ENCODE measurements at places on chromosomes 7 and 10.

DNA sequence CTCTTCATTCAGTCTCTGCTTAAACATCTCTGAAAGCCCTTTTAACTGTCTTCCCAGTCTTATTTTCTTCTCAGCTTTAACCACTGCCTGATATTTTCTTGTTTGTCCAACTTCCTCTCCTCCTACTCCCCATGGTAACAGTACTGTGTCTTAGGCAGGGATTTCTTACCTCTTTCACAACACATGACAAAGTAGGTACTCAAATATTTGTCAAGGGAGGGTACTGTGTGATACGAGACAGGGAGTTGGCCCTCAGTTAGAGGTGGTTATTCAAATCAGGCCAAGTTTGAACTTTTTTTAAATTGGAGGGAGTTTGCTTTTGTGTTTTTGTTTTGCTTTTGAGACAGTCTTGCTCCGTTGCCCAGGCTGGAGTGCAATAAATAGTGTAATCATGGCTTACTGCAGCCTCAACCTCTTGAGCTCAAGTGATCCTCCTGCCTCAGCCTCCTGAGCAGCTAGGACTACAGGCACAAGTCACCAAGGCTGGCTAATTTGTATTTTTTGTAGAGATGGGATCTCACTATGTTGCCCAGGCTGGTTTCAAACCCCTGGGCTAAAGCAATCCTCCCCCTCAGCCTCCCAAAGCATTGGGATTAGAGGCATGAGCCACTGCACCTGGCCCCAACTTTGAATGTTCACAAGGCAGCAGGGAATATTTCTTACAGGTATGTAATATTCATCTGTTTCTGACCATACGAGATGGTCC is 2.5 kb upstream of the KPNA7 start:
- DNase-seq = no peak

- DNase-seq = no peak
These were observed 32.1 kb downstream of the ZNF783 start for GRCh38 chr7:149293946-149294633.

- no peak for DNase-seq
These were observed 15.9 kb downstream of the XRCC2 start for GRCh38 chr7:152660021-152660420.

GRCh38 chr10:54650547-54650946 is 150.5 kb downstream of the PCDH15 start:
- no peak for DNase-seq

GRCh38 chr7:95693551-95694333 is 78.6 kb upstream of the DYNC1I1 start:
- DNase-seq = no peak

- DNase-seq = no peak
These were observed 521.1 kb upstream of the POT1 start for GRCh38 chr7:125450749-125451148.

DNA sequence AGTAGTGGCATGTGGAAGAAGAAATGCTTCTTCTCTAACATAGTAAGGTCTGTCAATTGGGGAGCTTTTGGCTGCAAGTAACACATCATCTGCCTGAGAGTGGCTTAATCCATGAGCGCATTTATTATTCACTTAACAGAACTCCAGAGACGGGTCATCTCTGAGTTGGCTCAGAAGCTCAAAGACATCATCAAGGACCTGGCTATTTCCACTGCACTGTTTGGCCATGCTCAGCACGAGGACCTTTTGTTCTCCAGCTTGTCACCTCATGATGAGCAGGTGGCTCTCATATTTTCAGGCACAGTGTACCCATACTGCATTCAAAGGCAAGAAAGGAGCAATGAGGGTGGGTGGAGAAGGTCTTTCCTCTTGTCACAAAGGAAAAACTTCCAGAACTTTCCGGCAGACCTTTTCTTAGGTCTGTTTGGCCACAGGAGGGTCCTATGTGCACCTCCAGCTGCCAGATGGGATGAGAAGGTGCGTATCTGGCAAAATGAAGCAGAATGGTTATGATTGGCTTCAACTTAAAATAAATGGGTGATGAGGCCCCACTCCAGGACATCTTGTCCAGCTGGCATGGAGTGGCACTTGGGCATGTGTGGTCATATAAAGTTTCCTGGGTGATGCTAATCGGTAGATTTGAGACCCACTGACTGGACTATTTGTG is 55.6 kb upstream of the SHH start:
- no peak for DNase-seq

- DNase-seq = no peak
These were observed 313.3 kb downstream of the AGMO start for GRCh38 chr7:15248514-15248913.

DNA sequence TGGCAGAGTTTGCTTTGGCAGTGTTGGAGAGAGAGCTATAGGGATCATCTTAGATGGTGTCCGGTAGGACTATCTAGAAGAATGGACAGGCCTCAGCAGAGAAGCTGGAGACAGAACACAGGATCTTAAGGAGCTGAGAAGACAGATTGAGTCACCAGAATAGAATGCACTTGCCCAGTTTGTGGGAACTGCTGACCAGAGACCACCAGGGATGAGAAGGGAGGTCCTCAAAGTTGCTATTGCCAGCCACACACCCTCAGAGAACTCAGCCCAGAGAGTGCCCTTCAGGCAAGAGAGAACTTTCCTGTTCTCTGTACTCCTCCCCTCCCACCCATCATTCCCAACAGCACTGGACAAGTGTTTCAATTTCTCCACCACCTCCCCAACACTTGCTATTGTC is 25.3 kb upstream of the GALNT11 start:
- no peak for DNase-seq

- no peak for DNase-seq
These were observed 64.3 kb upstream of the ZNF438 start for GRCh38 chr10:31095677-31096560.

DNA sequence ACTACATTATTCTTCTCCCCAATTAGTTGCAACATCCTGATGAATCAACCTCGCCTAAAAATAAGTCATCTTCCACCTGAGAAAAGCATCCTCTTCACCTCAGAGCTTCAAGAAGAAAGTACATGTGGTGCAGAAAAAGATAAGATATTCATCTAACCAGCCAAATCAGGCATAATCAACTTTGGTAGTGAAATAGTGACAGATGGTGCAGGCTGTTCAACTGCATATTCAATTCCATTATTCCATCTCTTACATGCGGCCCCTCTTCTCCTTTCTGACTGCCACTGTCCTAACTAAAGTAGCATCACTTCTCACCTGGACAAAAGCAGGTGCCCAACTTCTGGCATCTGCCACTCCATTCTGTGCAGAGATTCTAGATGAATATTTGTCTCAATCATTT is 148.4 kb upstream of the STEAP1 start:
- no peak for DNase-seq

- no peak for DNase-seq
These were observed 32.7 kb downstream of the SLC29A3 start for GRCh38 chr10:71351628-71352319.

DNA sequence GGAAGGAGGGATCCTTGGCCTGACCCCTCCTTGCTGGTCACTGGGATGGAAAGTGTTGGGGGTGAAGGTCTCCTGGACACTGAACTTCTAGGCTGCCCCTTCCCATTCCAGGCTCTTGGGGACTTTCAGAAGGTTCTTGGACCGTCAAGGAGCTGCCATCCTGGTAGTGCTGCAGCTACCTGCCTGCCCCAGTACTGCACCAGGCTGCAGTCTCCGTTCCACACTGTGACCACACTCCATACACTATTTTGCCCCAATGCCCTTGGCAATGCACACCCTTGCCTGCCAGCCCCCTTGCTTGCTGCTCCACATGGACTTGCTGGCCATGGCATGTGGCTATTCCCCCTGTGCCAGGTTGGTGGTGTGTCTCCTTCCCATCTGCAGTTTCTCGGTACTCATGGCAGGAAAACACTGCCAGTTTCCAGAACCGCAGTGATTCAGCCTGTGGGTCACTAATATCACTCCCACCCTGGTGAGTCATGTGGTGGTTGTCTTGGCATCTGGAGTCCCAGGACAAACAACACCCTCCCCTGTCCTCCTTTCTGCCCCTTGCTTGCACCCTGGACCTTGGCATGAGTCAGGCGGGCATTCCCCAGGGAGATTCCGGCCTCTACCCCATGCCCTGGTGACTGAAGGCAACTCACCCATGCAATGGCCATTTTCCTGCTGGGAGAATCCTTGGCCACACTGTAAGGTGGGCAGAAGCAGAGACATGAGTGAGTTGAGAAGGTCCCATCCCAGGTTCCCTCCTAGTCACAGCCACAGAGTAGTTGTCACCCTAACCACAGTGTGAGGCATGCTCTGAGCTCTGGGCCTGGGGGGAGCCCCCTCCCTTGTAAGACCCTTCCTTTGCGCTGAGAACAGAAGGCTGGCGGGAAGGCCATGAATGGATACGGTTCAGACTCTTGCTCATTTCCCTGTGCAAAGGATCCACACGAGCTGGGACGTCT is 32.8 kb downstream of the GOLGA7B start:
- DNase-seq = no peak

All from effector memory CD4-positive, alpha-beta T cell (primary cell).